ENCODE measurements at places on chromosomes 6 and 20.
A peak's percentile ranks its signal among the peaks of the same experiment; 100 is the strongest.

DNA sequence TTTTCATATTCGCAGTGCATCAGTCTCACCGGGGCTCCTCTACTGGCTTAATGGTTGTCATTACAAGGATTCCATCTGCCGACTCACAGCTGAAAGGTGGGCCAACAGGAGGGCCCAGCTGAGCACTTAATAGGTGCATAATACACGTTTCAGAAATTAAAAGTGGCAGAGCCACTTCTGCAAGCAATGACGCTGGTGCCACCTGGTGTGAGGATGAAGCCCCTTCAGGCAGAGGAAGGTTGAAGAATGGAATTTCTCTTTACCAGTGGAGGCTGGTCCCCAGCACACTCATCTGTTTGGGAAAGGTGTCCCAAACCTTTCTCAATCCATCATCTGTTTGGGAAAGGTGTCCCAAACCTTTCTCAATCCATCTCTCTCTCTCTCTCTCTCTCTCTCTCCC lies 8.2 kb upstream of the STMND1 start:
- DNase-seq, result no peak

DNA sequence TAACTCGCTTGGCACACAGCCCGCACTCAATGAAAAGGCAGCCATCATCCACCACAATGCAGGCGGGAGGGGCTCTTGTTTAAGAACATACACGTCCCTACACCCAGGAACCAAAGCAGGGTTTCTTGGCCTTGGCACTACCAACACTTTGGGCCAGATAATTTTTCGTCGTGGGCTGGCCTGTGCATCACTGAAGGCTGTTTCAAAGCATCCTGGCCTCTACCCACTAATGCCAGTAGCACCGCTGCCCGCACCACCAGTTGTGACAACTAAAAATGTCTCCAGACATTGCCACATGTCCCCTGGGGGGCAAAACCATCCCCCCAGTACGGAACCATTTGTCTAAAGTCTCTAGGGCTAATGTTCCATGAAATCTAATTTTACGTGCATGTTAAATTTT lies 13.0 kb downstream of the UQCC2 start:
- no peak for DNase-seq

- DNase-seq, result no peak
Observed at GRCh38 chr20:38350879-38351775, 4.8 kb downstream of the LBP start.

DNA sequence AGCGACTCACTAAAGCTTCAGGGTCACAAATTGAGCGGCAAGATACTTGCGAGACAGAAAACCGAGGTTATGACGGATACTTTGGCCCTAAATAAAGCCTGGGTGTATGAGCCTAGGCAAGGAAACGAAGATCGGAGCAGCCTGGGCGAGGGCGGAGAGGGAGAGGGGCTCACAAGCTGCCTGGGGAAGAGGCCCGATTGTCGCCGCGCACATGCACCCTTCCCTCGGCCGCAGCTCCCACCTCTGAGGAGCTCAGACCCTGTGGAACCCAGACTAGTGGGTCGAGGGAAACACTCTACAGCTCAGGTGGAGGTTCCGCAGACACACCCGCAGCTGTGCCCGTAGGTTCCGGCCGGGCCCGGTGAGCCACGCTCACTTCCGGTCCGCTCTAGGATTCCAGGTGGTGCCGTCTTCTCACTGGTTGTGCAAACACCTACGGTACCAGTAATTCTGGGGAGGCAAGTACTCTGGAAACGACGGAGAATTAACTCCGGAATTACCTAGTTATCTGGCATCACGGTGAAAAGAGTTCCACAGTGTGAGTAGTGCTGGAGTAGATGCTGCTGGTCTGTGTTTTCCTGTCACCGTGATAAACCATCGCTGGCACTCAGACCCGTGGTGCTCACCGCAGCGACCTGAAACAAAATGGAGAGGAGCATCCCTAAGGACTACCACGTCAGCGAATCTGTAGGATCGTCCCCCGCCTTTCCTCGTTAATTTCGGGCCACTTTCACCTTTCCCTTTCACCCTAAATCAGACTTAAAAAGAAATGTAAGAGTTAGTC lies 61.5 kb downstream of the GPX5 start:
- DNase-seq, result peak; percentile 81

DNA sequence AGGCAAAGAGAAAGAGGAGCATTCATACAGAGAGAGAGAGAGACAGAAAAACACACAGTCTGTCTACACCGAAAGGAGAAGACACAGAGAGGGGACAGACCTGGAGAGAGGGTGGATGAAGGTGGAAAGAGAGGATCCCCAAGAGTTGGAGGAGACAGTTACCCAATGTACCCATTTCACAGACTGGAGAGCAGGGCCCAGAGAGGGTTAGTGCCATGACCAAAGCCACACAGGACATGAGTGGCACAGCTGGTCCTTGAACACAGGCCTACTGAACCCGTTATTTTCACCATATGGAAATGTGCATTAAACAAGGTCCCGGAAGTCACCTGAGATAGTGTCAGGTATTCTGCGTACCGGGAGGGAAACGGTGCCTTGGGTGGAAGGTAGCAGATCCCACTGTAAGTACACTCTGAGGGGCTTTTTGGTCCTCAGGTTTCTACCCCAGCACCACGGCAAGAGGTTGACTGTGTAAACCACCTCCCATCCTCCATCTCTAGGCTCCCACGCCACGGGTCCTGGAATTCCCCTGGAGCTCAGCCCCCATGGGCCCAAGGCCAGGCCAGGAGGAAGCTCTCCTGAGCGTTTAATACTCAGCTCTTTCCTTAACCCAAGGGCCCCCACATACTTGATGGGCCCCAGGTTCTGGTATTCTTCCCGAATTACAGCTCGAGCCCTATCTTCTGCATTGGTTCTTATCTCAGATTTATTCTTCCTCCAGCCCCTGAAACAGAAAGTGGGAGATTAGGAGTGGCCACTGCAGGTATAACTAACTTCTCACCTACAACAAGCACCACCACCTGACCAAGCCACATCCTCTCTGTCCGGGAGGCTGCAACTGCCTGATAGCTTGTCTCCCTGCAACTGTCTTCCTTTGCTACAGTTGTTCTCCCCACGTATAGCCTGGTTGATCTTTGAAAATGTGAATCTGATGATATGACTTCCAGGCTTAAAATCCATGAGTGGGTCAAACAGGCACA lies 38.4 kb upstream of the OCSTAMP start:
- DNase-seq, result peak; percentile 77

- DNase-seq, result no peak
Observed at GRCh38 chr6:41335296-41335695, at the start of gene NCR2. Gene NCR2 (plus strand): TSS chr6:41335608. CDS start chr6:41335877, 269 bp downstream.

DNA sequence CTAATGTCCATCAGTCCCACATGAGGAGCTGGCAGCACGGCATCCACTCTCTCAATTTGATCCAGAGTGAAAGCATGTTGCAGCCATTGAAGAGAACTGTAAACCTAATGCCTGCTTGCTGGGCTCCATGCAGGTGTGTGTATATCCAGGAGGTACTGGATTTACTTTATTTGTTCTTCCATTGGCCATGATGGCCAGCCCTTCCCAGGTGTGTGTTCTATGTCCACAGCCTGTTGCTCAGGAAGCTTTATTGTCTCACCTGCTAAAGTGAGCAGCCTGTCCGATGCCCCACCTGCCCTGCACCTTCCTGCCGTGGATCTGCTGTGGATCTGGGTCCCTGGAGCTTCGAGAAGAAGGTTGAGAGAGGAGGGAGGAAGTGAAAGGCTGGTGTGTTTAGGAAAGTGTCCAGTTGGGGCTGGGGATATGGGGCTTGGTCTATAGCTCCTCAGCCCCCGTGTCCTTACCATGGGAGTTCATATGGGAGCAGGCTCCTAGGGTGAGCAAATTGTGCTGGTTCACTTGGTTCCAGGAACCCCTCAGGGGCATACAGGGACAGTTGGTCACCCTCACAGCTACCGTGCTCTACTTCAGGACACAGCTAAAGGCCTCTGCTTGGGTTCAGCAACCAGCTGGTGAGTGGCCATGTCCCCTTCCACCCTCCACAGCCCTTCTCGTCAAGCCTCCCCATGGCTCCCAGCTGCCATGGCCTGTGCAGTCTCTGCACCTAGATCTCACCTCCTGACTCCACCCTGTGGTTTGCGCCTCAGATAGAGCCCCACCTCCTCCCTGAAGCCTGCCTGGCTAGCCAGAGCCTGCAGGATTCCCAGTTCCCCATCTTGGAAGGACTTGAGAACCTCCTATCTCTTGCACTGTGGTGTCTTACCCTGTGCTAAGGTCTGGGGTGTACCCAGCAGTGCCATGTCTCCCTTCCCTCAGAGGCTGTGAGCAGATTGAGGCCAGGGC lies 12.7 kb downstream of the TREML2 start:
- no peak for DNase-seq

DNA sequence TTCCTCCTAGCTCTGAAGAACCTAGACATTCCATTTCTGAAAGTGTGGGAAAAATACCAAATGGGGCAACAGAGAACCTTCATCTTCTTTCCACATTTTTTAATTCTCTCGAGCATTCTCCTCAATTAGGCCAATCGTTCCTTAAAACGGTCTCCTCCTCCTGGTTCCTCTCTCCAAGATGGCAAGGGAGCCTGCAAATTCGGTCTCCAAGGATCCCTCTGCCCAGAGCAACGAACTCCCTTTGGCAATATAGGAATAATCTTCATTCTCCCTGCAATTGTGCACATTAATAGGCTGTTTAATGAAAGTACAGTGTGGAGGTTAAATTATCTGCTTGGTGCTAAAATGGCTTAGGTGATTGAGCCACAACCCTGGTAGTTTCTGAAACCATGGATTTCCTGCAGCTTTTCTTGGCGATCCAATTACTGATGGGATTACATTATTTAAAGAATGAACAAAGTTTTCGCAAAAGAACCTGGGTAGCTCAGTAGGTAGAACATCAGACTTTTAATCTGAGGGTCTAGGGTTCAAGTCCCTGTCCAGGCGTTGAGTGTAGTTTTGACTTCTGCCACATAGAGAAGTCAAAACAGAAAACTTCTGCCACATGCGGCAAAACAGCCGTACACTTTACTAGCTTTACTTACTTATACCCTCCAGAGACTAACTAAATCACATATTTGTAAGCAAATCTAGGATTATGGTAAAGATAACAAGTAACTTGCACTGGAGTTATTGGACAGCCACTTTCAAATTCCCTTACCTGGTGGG lies 102.9 kb upstream of the ZNF184 start:
- DNase-seq, result no peak

GRCh38 chr20:51747182-51747911 lies 20.8 kb downstream of the ATP9A start:
- no peak for DNase-seq

DNA sequence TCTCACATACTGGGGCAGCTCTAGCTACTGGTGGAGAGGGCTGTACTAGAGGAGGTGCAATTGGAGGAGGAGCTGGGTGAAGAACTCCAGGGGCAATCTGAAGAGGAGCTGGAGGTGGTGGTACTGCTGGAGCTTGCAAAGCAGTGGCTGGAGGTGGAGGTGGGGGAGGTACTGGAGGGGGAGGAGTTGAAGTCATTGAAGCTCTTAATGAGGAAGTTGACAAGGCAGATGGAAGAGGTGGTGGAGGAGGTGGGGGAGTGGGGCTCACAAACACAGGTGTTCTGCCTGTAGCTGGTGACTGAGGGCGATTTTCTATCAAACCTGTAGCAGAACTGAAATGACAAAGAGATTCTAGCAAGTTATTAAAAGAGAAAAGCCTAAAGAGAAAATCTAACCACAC lies 77.6 kb downstream of the WASF1 start:
- DNase-seq, result no peak

DNA sequence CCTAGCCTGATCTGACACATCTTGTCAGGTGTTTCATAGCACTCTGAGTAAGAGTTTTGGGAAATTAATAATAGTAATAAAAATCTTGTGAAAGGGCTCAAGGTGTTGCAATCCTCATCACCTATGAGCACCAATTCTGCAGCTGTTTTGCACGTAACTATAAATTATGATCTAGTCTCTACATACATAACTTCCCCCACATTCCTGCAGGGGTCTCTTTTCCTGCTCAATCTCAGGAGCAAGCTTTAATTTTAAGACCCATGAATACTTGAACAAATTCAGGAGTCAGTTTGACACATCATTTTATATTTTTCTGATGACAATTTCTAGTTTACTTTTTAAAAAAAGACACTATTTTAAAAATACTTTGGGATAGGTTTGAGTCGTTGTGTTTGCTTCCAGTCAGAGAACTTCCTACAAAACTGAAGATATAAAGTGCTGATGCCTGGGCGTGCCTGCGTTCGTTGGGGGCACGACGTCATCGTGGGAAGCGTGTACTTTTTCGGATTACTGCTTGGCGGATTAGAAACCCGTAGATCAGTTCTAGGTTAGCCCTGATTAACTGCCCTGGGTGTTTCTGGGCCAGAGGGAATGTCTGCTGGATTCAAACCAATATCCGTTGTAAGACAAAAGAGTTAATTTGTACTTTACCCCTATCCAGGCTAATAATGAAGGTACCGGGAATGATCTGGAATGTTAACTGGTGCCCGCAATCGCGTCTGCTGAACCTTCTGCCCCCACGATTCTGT lies 1.0 kb upstream of the E2F3 start:
- DNase-seq, result no peak

GRCh38 chr20:12455148-12455547 lies 537.5 kb downstream of the BTBD3 start:
- no peak for DNase-seq

DNA sequence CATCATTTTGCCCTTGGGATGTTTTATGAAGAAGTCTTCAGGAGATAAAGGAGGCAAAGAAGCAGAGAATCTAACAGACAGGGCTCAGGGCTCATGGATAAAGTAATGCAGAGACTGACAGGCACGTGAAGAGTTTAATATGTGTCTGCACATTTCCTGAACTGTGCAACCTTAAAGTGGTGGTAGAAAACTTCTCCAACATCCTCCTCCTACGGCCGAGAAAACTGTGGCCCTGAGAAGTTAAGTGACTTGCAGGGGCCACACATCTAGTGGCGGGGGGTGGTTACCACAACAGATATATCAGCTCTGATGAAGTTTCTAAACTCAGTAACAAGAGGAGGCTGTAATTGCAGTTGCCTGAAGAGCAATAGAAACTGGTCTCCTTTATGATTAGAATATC lies 61.0 kb downstream of the SOBP start:
- DNase-seq, result no peak

GRCh38 chr20:34945315-34946077 lies 10.1 kb downstream of the GSS start:
- no peak for DNase-seq

DNA sequence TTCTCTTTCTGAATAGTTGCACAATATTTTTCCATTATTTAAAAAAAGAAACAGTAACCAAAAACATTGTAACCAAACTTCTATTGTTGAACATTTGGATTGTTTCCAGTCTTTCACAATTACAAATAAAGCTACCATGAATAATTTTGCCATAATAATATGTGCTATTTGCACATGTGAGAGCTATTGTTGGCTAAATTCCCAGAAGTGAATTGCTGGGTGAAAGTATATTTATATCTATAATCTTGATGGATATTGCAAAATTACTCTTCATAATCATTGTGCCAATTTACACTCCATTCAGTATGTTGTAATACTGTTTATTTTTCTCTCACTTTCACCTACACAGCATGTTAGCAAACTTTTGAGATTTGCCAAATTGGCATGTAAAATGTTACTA lies 36.6 kb upstream of the SLC22A16 start:
- no peak for DNase-seq

DNA sequence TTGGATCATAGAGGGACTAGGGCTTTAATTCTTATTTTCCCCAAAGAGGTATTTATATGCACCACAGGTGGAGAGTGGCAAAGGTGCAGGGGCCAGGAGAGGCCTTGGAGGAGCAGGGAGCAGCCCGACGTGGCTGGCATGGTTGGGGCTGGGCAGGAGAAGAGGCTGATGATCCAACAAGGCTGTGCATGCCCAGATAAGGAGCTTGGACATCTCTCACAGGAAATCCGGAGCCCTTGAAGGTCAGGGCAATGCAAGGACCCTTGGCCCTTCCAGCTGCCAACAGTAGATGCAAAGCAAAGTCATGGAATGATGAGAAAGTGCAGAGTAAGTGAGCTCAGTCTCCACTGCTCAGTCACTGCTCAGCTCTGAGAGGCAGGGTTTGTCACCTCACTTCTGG lies 39.9 kb upstream of the SIRT5 start:
- DNase-seq, result no peak
